Left ventricle myocardium inferior (tissue), 1 donor: ENCODE measurements at places on chromosomes 5 and 9. TPM values are rescaled to one million over a fixed set of nuclear protein-coding genes. Genes with fewer than 3 reads are reported as not detected.
A peak's percentile ranks its signal among the peaks of the same experiment; 100 is the strongest.

BNC2 gene
- 3.5 TPM for total RNA-seq

FAM120AOS gene
- 27.3 TPM for total RNA-seq

DNA sequence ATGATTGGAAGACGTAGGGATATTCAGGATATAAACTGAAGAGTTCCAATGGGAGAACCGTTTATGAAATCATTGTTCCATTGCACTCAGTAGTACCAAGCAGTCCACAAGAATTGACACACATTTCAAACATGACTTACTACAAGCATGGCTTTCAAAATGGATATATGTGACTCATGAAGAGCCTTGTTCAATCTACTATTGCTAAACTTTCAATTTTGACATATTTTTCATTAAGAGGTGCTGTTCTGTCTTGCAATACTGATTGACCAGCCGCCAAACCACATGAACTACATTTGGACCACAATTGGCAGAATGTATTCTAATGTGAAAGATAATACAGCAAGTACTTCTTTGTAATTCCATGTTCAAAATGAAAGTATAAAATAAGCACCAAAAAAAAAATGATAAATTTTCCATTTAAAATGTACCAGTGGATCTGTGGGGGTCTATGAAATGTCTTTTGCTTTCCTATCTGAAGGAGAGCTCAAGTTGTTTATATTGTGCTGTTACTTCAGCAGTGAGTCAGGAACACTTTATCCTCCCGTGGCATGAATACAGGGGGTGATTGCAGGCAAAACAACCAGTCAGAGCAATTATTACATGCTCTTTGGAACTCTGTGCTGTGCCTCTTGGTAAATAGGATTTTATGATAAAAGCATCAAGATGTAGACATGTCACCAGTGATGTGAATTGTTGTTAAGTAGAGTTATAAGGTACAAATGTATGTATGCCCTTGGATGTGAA, 366.0 kb downstream of the ARRDC3 start:
- no peaks in the 10 kb centered on the region for H3K4me1 ChIP-seq
- no peak overlapping the region for H3K4me3 ChIP-seq
- DNase-seq, result no peak
- no peaks in the 10 kb centered on the region for H3K36me3 ChIP-seq

GRCh38 chr5:55149308-55149795, 10.6 kb upstream of the GPX8 start:
- no peak for DNase-seq
- H3K4me3 ChIP-seq, result no peak overlapping the region
- no peak overlapping the region for H3K27ac ChIP-seq
- peaks cover 68% of the 10 kb centered on the region for H3K27me3 ChIP-seq
- peaks cover 5% of the 10 kb centered on the region for H3K4me1 ChIP-seq

DNA sequence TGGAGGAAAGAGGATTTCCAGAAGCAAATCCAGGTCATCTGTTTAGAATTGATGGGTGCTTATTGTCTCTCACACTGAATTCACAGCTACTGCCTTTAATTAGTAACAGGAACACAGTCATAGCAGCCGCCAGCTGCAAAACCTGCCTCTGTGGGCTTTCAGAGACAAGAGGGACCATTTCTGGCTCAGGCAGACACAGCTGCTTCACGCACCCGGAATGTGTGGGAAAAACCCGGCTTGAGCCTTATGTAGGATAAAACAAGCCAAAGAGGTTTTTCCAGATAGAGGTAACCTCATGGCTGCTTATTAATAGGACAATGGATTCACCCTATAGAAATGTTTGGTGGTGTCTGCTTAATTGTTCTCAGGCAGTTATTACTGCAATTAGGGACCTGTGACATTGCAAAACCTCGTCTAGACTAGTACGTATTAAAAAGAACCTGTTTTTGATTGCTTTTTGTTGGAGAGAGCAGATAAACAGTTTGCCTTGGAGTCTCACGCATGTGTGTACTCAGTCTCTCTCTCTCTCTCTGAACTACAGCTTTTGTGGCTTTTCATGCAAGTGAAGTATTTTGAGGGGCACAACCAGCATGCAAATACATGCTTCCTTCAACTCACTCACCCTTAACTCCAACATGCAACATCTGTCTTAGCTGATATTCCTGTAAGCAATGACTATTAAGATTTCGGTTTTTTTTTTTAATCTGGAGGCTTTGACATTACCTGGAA, 302.7 kb downstream of the PLK2 start:
- peak; percentile 16 for DNase-seq
- no peak overlapping the region for H3K4me3 ChIP-seq
- H3K36me3 ChIP-seq, result no peaks in the 10 kb centered on the region
- no peaks in the 10 kb centered on the region for H3K27me3 ChIP-seq
